Neural cell (in vitro differentiated cells): ENCODE measurements at places on chromosomes 5 and 9. TPM values are rescaled to one million over a fixed set of nuclear protein-coding genes. Genes with fewer than 3 reads are reported as not detected.

The ORM2 gene
- polyA plus RNA-seq, result not detected in 2 replicates

The EGR1 gene
- polyA plus RNA-seq, result 8.9 and 15.6 TPM in 2 replicates

The FAM81B gene
- not detected in 2 replicates for polyA plus RNA-seq

The CDC25C gene
- polyA plus RNA-seq, result 0.71 and 1.3 TPM in 2 replicates

The LPCAT1 gene
- 61.8 and 63.4 TPM in 2 replicates for polyA plus RNA-seq

The PROB1 gene
- polyA plus RNA-seq, result 0.74 and 1.2 TPM in 2 replicates

The LECT2 gene
- not detected in 2 replicates for polyA plus RNA-seq

The FRMD3 gene
- 11.1 and 13.0 TPM in 2 replicates for polyA plus RNA-seq

The BARHL1 gene
- polyA plus RNA-seq, result not detected in 2 replicates

The TLN1 gene
- polyA plus RNA-seq, result 7.1 and 9.0 TPM in 2 replicates

The PRUNE2 gene
- 9.7 TPM in 2 replicates for polyA plus RNA-seq

The GPR150 gene
- 0.22 TPM in 1 of 2 replicates, not detected in the other for polyA plus RNA-seq

The VAV2 gene
- 35.2 and 41.1 TPM in 2 replicates for polyA plus RNA-seq

The ZBED3 gene
- polyA plus RNA-seq, result 0.56 and 5.0 TPM in 2 replicates
